Activated T-helper 1 cell treated with anti-CD3 and anti-CD28 coated beads, Interleukin-12 subunit alpha, Interleukin-12 subunit beta, Interleukin-2, Interleukin-4 antibody, amounts not matched to agents 30 ng/mL and 10 ng/mL and 1 ng/mL, durations not matched to agents 14 hours and 24 hours and 36 hours (primary cell): ENCODE measurements at places on chromosomes 5 and 9. TPM values are rescaled to one million over a fixed set of nuclear protein-coding genes. Genes with fewer than 3 reads are reported as not detected.

GRCh38 chr5:21910731-21911130 lies 942.4 kb downstream of the CDH12 start:
- H3K4me1 ChIP-seq = no peaks in the 10 kb centered on the region
- H3K27me3 ChIP-seq = no peaks in the 10 kb centered on the region
- no peaks in the 10 kb centered on the region for H3K36me3 ChIP-seq
- no peak overlapping the region for H3K27ac ChIP-seq
- H3K4me3 ChIP-seq = no peak overlapping the region
- DNase-seq = no peak

- DNase-seq = no peak
- no peaks in the 10 kb centered on the region for H3K36me3 ChIP-seq
- H3K4me3 ChIP-seq = no peak overlapping the region
- no peaks in the 10 kb centered on the region for H3K27me3 ChIP-seq
- no peaks in the 10 kb centered on the region for H3K4me1 ChIP-seq
- no peak overlapping the region for H3K27ac ChIP-seq
These were observed 480.9 kb downstream of the MTRR start for GRCh38 chr5:8349855-8350254.

DNA sequence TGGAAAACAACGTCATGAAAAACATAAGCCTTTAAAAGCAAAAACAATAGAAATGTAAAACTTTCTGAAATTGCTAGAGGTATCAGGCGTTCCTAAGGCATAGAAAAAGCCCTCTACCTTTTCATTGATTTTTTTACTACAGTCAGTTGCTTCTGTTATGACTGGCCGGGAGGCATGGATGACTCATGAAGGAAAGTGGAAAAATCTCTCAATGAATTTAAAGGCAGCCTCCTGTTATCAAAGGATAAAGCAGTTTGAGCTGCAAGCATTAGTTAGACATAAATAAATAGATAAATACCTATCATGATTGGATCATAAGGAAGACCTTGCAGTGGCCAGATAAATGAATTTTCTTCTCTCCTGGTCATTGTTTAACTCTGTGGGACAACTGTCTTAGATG lies 281.6 kb downstream of the MAST4 start:
- peaks cover 34% of the 10 kb centered on the region for H3K4me1 ChIP-seq
- H3K36me3 ChIP-seq = peaks cover 19% of the 10 kb centered on the region
- DNase-seq = no peak
- H3K27ac ChIP-seq = no peak overlapping the region
- H3K4me3 ChIP-seq = no peak overlapping the region

DNA sequence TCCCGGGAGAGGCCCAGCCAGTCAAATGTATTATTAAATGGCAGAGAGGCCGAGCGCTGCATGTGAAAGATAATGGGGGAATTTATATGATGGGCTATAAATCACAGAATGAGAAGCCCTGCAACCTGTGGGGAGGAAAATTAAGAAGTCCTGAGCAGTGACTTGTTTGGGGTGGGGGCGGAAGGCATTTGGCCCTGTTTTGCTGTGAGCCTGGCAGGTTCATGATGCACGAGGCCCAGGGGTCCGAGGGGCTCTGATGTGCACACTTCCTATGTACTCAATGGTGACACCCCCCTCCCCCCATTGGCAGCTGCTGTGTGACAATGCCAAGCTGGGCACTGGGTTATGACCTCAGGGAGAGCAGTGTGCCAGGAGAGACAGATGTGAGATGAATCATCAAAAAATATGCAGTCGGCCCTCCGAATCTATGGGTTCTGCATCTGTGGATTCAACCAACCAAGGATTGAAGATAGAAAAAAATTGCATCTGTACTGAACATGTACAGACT lies 13.7 kb upstream of the DAB2IP start:
- peaks cover 6% of the 10 kb centered on the region for H3K4me1 ChIP-seq
- H3K27ac ChIP-seq = no peak overlapping the region
- H3K4me3 ChIP-seq = no peak overlapping the region
- no peak for DNase-seq

DNA sequence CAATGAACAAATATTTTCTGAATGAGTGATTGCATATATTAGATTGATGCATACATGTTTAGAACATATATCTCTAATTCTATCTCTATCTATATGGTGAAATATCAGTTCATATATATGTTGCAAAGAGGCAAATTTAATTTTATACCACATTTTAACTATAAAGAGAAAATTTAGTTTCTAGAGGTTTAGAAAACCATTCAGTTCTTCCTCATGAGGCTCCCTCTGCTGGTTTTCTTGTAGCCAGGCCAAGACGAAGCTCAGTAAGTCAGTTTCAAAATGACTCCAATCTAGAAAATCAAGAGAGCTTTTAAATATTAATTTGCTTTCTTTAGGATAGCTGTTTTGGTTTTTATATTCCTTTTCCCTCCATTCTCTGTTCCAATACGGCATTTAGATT lies 312.1 kb downstream of the TMEM232 start:
- peaks cover 2% of the 10 kb centered on the region for H3K27me3 ChIP-seq
- no peak for DNase-seq
- no peaks in the 10 kb centered on the region for H3K36me3 ChIP-seq
- no peak overlapping the region for H3K4me3 ChIP-seq
- H3K4me1 ChIP-seq = no peaks in the 10 kb centered on the region

DNA sequence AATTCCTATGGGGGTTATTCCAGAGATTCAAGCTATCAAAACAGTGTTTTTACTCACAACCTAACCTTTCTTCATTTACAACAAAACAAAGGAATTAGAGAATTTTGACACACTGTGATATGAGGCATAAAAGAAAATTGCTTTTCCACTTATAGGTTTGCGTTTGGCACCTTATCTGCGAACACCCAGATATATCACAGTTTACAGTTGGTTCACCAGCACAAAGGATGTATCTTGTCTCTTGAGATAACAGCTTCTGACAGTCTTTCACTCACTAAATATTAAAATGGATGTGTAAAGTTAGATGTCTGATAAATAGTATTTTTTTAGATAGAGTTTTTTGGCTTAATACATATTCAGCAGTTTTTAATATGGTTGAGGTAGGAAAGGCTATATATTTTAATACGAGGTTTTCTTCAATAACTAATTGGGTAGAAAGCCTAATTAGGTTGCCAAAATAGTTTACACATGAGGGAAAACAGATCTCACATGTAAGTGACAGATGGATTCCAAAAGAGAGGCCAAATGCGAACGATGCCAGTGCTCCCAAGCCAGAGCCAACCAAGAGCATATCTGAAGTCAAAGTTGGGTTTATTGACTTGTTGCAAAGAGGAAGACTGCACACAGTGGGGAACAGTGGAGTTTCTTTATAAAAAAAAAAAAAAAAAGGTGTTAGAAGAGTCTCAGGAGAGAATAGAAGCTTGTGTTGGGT lies 1495.2 kb downstream of the MAT2B start:
- H3K27me3 ChIP-seq = no peaks in the 10 kb centered on the region
- H3K27ac ChIP-seq = no peak overlapping the region

DNA sequence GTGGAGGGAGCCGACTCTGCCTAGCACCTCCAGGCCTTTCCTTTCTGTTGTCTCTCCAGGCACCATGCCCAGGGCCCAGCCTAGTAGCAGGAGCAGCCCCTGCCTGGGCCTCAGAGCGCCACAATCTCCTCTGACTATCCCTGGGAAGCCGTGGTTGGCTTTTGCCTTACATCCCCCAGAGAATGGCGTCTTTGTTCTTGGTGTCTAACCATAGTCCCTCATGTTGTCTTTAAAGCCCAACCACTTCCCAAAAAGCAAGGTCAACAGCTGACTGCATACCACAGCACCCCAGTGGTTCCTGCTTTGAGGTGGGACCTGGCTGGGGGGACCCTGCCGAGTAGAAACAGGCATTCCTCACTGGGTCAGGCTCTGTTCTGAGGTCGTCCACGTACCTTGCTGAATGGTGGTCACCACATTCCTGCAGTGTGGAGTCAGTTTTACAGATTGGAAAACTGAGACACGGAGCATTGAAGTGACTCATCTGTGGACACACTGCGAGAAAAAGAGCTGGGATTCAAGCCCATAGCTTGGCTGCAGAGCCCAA lies 13.7 kb upstream of the CERCAM start:
- H3K36me3 ChIP-seq = no peaks in the 10 kb centered on the region
- no peak for DNase-seq
- no peak overlapping the region for H3K4me3 ChIP-seq
- H3K27me3 ChIP-seq = peaks cover 38% of the 10 kb centered on the region
- H3K4me1 ChIP-seq = no peaks in the 10 kb centered on the region

DNA sequence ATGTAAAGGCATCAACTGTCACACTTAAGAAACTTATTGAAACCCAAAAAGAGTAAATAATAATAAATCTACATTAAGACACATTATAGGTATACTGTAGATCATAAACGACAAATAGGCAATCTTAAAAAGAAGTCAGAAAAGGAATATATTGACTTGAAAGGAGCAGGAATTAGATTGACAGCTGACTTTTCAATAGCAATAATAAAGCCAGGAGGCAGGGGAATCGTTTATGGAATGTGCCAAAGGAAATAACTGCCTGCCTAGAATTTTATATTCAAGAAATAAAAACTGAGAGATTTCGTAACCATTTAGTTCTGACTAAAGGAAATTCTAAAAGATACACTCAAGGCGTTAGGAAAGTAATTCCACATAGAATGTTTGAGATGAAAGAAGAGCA lies 21.7 kb upstream of the ACSL6 start:
- peaks cover 4% of the 10 kb centered on the region for H3K36me3 ChIP-seq
- no peak overlapping the region for H3K4me3 ChIP-seq
- peaks cover 42% of the 10 kb centered on the region for H3K27me3 ChIP-seq
- peaks cover 18% of the 10 kb centered on the region for H3K4me1 ChIP-seq
- H3K27ac ChIP-seq = no peak overlapping the region

Gene SRD5A1
- total RNA-seq = 13.8 and 14.0 TPM in 2 replicates

Gene C9orf78
- 64.0 and 67.4 TPM in 2 replicates for total RNA-seq
